ENCODE measurements at places on chromosomes 1 and 21. TPM values are rescaled to one million over a fixed set of nuclear protein-coding genes. Genes with fewer than 3 reads are reported as not detected.

GRCh38 chr1:226533220-226533619, 15.3 kb upstream of the STUM start:
- no peak for DNase-seq

DNA sequence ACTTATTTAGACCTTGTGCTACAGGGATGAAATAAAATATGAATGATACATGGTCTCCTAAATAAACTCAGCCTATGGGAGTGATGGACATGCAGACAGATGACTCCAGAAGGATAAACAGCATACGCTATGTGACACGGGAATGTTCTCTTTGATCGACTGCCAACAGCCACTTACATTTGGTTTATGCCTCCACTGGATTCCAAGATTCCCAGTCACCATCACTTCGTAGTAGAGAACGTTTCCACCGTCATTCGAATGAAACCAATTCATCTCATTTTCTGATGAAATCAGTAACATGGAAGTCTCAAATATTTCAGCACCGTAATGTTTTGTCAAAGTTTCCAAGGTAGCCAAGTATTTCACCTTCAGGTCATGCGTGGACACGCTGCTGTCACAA, 99.7 kb downstream of the JAK1 start:
- no peak for DNase-seq

DNA sequence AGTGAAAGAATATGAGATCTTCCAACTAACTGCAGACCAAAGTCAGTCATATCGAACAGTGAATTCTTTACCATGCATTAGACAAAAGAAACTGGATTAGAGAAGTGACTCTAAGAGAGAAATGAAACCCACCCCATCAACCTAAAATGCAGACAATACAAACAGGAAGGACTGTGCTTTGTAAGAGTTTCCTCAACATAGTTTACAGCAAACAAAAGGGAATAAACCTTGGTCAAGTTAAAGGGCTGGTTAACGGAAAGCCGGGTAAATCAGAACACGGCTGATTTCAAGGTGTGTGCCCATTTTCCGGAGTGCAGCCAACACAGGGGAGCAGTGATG, 39.2 kb downstream of the SIPA1L2 start:
- no peak for DNase-seq

DNA sequence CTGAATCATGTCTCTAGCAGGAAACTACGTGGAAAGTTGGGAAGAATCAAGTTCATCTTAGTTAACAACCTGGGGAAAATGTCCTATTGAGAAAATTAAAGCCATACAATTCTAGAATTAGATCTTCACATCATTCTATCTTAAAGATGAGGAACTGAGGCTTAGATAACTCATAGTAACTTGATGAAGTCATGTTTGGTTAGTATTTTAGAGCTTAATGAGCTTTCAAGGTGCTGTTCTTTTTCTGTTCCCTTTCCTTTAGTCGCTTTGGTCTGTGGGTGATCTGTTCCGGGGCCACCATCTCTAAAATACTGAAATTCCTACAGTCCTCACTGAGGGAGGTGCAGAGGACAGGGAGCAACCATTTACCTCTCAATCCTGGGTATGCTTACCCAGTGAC, 4.3 kb upstream of the GLUL start:
- no peak for DNase-seq

GRCh38 chr1:64038119-64038518, 165.3 kb upstream of the UBE2U start:
- DNase-seq = no peak

DNA sequence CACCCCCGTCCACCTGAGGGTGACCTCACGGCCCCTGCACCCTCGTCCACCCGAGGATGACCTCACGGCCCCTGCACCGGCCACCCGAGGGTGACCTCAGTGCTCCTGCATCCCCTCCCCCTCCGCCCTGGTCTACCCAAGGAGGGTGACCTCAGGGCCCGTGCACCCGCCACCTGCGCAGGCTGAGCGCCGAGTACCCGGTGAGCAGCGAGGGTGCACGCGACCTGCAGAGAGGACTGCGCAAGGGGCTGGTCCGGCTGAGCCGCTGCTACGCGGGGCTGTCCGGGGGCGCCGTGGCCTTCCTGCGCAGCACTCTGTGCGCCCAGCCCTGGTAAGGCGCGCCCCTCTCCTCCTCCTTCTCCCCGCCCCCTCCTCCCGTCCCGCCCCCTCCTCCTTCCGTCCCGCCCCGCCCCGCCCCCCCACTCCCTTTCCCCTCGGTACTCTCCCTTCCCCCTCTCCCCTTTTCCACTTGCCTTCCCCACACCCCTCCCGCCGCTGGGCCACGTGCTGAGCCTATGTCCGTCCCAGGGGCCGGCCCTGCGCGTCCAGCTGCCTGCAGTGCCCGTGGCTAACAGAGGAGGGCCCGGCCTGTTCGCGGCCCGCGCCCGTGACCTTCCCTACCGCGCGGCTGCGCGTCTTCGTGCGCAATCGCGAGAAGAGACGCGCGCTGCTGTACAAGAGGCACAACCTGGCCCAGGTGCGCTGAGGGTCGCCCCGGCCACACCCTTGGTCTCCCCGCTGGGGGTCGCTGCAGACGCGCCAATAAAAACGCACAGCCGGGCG, 28.4 kb downstream of the TRIM11 start:
- DNase-seq = peak; percentile 61

- DNase-seq = no peak
These were observed 11.6 kb downstream of the FAAH start for GRCh38 chr1:46405724-46406123.

DNA sequence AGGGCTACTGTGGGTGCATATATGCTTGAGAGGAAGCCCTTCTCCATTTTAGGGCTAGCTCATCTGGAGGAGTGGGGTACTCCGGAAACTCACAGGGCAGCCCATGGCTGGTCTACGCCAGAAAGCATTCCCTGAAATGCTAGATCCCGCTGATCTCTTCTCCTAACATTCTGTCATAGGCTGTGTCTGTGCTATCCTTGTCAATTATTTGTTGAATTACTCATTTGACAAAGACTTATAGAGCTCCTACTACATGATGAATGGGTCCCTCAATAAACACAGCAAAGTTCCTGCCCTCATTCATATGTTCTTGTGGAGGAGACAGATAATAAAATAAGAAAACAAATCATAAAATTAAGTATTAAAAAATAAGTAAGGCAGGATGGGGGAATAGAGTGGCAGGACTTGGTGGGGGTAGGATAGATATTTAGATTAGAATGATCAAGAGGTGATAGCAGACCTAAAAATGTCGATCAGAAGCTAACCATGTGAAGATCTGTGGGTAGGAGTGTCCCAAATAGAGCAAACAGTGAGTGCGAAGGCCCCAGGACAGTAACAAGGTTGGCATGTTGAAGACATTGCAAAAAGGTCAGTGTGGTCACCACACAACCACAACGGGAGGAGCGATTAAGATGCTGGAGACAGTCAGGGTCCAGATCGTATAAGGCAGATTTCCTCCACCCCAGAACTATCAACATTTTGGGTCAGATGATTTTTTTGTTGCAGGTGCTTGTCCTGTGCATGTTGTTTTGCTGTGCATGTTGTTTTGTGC, 13.2 kb downstream of the NGF start:
- no peak for DNase-seq

Gene DNAI4
- 17.3 TPM for polyA plus RNA-seq

Gene CCT3
- polyA plus RNA-seq = 364 TPM
